Testis (tissue), 5 donors: ENCODE measurements at places on chromosomes 12 and 14. TPM values are rescaled to one million over a fixed set of nuclear protein-coding genes. Genes with fewer than 3 reads are reported as not detected.

Gene CCT2
- 213 TPM for total RNA-seq

Gene NXPH4
- total RNA-seq: 7.5 TPM

Gene TMEM117
- total RNA-seq: 14.8 TPM

Gene TAS2R42
- 0.71 TPM for total RNA-seq

Gene TAPBPL
- 29.8 TPM for total RNA-seq

Gene CCDC177
- total RNA-seq: 1.9 TPM

Gene CPNE6
- 0.71 TPM for total RNA-seq

Gene NELL2
- 10.6 TPM for total RNA-seq

Gene BHLHE41
- total RNA-seq: 23.8 TPM

Gene DNAJC22
- 1.1 TPM for total RNA-seq
